ENCODE measurements at places on chromosomes 3 and 15.
A peak's percentile ranks its signal among the peaks of the same experiment; 100 is the strongest.

DNA sequence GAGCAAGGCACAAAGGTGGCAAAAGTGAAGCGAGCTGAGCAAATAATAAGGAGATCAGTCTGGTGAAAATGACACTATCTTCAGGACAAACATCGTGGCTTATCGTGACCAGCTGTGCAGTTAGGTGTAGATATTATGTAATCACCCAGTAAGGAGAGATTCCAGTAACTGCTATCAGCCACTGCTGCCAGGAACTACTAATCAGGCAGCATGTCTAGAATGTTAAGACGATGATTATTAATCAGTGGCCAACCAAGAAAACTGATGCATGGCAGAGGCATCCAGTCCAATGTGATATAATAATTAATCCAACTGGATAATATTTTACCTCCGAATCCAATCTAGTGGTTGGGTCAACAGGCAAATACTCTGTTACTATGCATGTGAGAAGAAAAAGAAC is 252.7 kb upstream of the ZPLD1 start:
- DNase-seq, result peak; percentile 76

GRCh38 chr3:174812172-174812862 is 46.8 kb upstream of the NAALADL2 start:
- DNase-seq, result no peak

DNA sequence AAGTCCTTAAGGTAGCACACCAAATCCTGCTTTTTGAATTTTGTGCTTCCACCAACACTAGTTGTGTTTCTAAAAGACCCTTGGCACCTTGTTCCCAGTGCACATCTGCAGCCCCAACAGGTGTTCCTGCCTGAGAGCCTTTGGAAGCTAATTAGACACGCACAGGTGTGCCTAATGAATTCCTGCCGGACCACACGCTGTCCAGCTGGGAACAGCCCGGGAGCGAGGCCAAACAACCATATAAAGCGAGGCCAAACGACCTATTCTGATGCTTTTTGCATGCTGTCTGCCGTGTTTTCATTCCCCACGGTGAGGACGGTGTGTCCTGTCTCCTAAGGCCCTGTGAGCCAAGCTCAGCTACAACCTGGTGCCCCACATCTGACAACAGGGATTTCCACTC is 99.5 kb downstream of the ATG7 start:
- no peak for DNase-seq

DNA sequence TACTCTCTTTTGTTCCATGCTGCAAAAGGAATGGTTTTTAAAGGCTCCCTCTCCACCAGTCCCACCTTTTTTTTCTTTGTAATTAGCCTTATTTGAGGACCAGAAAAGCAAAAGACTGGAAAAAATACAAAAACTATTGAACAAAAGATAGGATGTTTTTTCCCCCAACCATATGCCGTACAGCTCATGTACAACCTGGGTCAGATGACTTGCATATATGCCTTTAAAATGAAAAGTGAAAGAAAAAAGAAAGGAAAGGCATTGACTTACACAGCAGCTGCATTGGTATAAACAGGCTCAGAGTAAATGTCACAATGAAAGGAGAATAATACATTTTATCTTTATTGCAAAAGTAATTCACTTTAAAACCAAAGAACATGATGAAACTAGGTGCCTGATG is 69.5 kb upstream of the CMC1 start:
- no peak for DNase-seq

- no peak for DNase-seq
Observed at GRCh38 chr3:122902326-122902725, 107.5 kb downstream of the SLC49A4 start.

DNA sequence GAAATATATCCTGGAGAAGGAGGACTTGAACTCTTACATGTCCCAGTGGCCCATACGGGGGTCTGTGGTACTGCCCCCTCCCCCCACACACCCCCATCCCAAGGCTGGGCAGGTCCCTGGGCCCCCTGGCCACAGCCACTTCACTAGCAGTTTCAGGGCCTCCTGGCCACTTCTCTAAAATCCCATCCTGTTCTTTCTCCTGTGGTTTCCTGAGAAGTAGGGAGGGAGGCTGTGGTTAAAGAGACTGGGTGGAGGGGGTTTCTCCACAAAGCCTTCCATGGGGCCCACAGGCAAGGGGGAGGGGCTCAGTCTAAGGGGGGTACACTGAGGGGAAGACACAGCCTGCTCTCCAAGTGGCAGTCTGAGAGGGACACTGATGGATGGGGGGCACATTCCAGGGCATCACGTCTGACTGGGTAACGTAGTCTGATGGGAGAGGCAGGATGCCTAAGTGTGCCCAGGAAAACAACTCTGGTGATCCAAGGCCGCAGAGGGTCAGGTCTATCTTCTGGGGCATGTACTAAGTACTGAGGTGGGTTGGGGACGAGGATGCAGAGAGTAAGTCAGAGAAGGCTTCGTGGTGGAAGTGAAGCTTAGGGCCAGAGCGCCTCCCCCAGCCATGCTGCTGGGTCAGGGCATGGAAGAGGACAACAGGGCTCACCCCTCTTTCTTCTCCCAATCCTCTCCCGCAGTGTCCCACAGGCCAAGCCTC is 48.0 kb upstream of the C15orf39 start:
- no peak for DNase-seq

DNA sequence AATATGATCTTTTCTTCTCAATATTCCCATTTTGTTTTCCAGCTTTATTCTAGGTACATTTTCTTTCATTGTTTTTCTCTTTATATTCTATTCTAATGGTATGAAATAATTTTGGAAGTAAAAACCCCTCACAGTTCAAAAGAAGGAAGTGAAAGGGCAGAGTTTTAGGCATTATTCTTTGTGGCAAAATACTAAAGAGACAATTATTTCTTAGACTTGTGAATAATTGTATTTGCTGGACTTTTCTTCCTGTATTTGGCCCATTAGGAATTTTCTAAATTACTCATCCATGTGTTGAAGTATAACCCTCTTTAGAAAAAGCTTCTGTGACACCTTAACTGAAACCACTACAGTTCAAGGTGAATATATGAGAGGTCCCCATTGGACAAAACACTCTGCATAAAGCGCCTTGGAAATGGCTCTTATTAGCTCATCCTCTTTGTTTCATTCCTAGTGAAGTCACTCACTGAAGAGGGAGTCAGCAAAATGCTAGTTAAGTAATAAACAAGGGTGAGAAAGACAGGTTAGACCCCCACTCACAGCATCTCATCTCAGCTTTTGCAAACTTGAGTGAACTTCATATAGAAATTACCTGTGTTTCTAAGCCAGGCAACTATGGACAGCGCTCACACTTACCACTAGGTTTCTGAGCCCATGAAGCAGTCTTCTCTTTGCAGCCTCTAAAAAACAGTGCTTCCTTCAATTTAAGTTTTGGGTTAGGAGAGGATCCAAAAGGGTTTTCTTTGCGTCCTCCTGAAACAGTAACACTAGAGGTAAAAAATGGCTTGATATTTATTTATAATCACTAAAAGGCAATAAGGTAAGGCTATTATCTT is 327.5 kb downstream of the ARPP21 start:
- no peak for DNase-seq
